ENCODE measurements at places on chromosomes 3 and 15.

GRCh38 chr3:123508178-123508577, 59.3 kb upstream of the ADCY5 start:
- DNase-seq, result no peak

DNA sequence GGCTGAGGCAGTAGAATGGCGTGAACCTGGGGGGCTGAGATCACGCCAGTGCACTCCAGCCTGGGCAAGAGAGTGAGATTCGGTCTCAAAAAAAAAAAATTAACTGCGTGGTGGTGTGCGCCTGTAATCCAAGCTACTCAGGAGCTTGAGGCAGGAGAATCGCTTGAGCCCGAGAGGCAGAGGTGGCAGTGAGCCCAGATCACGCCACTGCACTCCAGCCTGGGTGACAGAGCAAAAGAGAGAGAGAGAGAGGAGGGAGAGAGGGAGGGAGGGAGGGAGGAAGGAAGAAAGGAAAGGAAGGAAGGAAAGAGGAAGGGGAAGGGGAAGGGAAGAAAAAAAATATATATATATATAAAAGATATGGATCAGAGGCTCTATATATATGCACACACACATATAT, 6.0 kb downstream of the TM4SF19 start:
- DNase-seq, result no peak

- no peak for DNase-seq
These were observed 3.1 kb downstream of the APBA2 start for GRCh38 chr15:28888900-28889299.

- no peak for DNase-seq
These were observed 325.5 kb downstream of the CHST2 start for GRCh38 chr3:143445118-143445517.

- DNase-seq, result no peak
These were observed 260.9 kb upstream of the CFAP20DC start for GRCh38 chr3:59310736-59311135.

DNA sequence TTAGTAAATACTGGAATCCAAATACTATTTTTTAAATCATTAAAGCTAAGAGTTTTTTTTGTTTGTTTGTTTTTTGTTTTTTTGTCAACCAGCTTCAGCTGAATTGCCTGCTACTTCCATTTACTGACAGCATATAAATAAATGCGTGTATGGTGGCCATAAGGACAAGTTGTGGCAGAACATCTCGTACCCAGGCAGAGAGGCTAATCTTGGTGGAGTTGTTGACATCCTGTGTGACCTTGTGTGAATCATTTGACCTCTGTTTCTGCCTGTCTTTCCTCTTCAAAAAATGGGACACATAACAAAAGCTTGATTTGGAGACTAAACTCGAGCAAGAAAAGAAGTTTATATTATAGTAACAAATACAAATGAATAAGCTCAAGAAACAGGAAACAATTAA, 734.2 kb downstream of the MCTP2 start:
- DNase-seq, result no peak

- DNase-seq, result no peak
These were observed at the start of gene SST for GRCh38 chr3:187669675-187670504. Gene SST (minus strand): TSS chr3:187670394. CDS start chr3:187670291, 103 bp downstream.

DNA sequence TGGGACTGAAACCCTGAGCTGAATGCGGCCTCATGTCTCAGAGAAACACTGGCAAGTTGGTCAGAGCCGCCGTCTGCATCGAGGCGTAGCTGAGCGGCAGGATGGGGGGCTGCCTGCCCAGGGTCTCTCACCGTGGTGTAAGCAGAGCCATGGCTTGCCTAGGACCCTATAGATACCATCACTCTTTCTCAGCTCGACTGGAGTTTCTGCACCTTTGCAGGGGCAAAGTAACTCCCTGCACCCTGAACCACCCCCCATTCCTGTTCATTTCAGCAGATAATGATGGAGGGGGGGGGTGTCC, 28.4 kb upstream of the NR2E3 start:
- no peak for DNase-seq

- DNase-seq, result no peak
These were observed 162.9 kb downstream of the VGLL4 start for GRCh38 chr3:11480663-11481298.

GRCh38 chr3:110314512-110315114, 757.0 kb upstream of the NECTIN3 start:
- DNase-seq, result no peak

DNA sequence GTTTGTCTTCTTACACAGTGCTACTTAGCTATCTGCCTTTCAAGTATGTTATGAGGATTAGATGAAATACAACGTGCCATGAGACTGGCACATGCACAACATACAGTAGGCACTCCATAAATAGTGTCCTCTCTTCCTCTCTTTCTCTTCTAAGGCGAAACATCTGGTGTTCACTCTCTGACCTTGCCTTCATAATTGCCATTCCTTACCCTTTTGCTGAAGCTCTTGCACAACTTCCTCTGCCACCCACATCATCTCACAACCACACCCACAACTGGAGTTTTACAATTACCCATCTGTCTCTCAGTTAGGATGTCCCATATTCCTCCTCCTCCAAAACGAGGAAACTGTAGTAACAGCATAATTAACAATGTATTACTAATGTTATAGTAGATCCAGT, 26.4 kb upstream of the ACP3 start:
- DNase-seq, result no peak

GRCh38 chr3:35383719-35384555, 255.4 kb upstream of the ARPP21 start:
- no peak for DNase-seq

DNA sequence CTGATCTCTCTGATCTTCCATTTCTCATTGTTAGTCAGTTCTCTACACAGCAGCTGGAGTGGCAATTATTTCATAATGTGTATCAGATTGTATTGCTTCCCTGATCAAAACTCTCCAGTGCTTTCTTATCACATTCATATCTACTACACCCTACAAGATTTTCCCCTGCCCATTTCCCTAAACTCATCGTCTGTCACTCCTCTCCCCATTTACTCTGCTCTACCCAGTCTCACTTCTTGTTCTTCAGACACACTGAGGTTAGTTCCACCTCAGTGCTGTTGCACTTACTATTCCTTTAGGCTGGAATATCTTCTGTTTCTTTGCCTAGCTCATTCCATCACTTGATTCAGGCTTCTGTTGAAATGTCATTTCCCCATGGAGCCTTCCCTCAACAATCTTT, 197.1 kb downstream of the SATB1 start:
- DNase-seq, result no peak

DNA sequence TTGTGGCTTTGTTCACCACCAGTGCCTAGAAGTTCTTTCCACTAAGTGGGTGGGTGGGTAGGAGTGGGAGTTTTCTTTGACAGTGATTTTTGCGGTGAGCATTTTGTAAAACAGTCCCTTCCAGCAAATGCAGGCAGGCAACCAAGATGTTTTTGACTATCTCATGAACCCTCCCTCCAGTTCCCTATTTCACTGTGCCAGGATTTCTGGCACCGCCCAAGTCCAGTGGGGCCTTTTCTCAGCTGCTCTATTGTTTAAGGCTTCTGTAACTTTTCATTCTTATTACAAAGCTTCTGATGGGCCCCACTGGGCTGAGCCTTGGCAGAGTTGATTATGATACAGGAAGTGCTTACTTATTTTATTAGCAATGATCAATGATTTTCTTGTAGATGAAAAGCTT, 236.0 kb downstream of the EDEM1 start:
- no peak for DNase-seq

GRCh38 chr3:43922374-43922773, 231.6 kb downstream of the ABHD5 start:
- no peak for DNase-seq

DNA sequence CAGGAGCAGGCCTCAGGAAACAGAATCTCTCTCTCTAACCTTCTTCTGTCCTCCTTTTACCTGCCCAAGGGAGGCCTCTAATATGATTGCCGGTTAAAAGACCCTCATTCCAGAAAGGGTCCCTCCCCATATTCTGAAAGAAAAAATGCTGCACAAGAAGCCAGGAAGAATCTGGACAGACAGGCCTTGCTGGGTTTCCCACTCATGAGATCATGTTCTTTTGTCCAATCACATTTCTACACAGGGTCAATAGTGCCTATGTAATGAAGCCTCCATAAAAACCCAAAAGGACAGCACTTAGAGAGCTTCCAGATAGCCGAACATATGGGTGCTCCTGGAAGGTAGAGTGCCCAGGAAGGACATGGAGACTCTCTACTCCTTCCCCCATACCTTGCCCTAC, 146.0 kb downstream of the MYO9A start:
- no peak for DNase-seq

GRCh38 chr15:55343168-55343567, 24.1 kb downstream of the PIGB start:
- DNase-seq, result no peak

DNA sequence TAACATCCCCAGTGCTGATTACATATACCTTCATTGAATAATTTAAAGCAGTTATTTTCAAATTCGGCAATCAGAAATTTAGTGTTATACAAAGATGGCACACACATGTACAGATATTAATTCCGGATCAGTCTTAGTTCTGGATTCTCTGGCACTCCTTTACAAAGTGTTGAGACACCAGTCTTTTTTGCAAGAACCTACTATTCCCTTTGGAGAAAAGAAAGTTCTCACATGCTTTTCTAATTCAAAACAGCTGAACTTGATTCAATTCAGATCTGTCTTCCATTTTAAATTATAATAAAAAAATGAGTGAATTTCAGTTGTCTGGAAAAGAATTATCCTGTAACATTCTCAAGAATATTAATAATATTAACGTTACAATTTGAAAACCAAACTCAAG, 20.4 kb downstream of the CCDC191 start:
- no peak for DNase-seq

GRCh38 chr3:188583341-188584161, 429.6 kb downstream of the LPP start:
- DNase-seq, result no peak

GRCh38 chr3:43783987-43784639, 93.4 kb downstream of the ABHD5 start:
- DNase-seq, result peak; percentile 54

- DNase-seq, result no peak
These were observed 105.8 kb downstream of the FNDC3B start for GRCh38 chr3:172145031-172145686.

- no peak for DNase-seq
These were observed 1061.5 kb downstream of the ROBO2 start for GRCh38 chr3:78101384-78101783.

DNA sequence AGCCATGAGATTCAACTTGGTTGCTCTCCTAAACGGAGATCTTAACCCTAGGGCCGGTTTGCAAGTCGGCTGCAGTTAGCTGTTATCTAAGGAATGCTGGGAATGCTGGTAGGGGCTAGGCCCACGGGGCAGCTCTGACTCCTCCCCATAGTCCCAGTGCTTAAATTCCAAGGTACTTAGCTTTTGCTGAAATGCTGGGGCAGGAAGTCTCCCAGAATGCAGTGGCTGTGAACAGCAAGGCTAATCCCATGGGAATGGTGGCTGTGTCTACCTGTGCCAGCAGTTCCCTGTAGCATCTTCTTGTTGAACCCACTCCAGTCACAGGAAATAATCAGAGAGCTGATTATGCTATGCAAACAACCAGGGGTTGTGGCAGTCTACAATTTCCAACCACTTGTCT, 102.5 kb upstream of the TJP1 start:
- DNase-seq, result no peak

- no peak for DNase-seq
These were observed 53.0 kb upstream of the GSK3B start for GRCh38 chr3:120147072-120147871.

GRCh38 chr3:68878322-68878721, 54.0 kb downstream of the TAFA4 start:
- no peak for DNase-seq

- no peak for DNase-seq
These were observed 247.8 kb downstream of the RPLP1 start for GRCh38 chr15:69700380-69700779.

- no peak for DNase-seq
These were observed 2.2 kb upstream of the EPHB3 start for GRCh38 chr3:184559336-184559735.

DNA sequence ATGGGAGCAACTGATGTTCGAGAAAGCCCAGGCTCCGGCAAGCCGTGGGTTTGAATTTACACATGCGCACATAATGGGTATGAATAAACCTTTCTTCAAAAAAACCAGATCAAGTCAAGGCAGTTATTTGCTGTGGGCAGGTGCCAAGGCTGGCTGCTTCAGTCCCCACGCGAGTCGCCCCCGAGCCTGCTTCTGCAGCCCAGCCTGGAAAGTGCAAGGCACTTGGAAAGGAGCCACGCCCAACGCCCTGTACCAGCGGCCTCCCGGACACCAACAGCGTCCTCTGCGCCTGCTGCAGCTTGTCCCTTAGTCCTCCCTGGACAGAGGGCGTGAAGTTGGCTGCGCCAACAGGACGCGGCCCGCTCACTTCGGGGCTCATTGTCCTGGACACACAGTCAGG, 68.9 kb downstream of the KLF15 start:
- DNase-seq, result peak; percentile 82

DNA sequence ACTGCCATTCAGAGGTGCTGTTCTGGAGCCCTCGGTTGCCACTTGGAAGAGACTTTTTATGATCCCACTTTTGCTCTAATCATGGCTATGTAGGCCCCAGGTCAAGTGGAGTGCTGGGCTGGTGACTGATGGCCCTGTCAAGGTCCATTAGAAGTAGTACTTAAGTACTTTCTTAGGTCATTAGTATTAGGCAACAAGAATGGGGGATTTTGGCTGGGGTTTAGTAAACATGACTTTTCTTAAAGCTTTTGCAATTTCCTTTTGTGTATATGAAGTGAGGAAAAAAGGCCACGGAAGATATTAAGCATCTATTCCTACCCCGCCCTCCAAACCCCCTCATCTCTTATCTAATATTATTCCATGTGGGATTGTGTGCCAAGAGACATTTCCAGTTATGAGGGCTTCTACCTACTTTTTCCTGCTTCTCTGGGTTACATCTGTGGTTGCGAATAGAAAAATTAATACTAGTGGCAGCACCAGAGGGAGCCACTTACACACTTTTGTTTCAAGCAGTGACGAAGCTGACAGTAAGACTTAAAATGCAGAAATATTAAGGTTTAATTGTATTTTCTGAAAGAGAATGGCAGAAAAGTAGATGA, 13.9 kb downstream of the NLGN1 start:
- DNase-seq, result no peak

DNA sequence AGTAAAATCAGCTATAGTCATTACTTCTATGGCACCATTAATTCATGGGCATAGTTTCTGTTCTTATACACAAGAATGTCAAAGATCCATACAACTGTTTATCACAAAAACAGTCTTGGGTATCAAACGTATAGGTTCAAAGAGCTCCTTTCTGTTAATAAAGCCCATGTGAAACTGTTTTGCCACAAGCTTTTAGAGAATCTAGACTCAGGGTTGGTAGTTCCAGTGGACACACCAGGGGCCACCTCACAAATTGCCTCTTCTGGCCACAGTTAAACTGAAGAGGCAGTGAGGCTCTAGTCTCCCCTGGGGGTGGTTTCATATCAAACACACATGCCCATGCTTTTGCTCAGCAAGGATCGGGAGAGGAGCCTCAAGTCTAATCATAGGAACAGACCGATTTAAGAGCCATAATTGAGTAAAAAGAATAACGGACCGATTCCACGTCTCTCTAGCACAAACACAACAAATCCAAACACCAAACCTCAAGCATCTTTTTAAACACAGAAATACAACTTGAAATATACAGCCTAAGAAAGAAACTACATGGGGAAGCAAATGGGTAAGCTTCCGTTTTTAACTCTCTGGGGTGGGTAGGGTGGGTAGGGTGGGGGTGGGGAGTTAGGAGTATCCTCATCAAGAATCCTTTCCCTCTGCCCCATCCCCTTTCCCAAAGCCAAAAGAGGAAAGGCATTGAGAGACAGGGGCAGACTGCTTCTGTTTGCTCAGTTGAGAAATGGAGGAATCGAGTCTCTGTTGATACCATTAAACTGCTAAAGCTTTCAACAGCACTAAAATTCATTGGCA, 443.3 kb downstream of the MAGI1 start:
- no peak for DNase-seq
